ENCODE measurements at places on chromosomes 2 and 18.

- DNase-seq = peak; percentile 60
Observed at GRCh38 chr18:13530879-13531387, 195.4 kb downstream of the FAM210A start.

GRCh38 chr2:10415048-10415447 is 33.1 kb downstream of the ODC1 start:
- no peak for DNase-seq

GRCh38 chr2:11080253-11081115 is 74.8 kb upstream of the SLC66A3 start:
- DNase-seq = no peak

DNA sequence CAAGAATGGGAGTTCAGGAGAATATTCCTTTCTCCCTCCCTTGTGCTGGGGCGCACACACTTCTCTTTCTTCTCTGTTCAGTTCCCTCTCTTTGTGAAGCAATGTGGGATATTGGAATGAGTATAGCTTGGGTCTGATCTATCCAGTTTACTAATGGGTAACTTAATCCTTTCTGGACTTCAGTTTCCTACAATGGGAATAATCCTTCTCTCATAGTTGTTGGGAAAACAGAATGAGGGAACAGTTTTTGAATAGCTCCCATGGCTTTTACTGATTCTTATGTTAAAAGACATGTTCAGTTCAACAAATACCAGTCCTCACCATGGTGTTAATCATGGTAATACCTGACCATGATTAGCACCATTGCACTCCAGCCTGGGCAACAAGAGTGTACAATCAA is 93.1 kb downstream of the ARL4C start:
- DNase-seq = no peak

- DNase-seq = no peak
Observed at GRCh38 chr2:96903318-96903717, 33.4 kb upstream of the SEMA4C start.

GRCh38 chr2:132677661-132678060 is 7.7 kb upstream of the LYPD1 start:
- DNase-seq = no peak

DNA sequence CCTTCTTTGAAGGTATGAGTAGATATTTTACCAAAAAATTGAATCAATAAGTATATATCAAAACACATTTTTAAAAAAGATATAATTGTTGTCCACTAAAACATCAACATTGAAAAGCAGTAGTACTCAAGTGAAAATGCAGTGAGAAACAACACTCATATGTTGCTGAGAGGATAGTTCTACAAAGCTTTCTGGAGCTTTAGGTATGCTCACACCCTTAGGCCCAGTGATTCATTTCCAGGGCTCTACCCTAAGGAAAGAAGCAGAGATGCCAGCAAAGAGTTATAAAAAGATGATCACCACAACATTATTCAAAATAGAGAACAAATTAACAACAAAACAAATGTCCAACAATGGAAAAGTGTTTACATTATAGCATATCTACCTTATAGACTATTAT is 197.3 kb upstream of the CCDC150 start:
- DNase-seq = no peak

GRCh38 chr2:178920916-178921513 is 113.8 kb upstream of the TTN start:
- no peak for DNase-seq

DNA sequence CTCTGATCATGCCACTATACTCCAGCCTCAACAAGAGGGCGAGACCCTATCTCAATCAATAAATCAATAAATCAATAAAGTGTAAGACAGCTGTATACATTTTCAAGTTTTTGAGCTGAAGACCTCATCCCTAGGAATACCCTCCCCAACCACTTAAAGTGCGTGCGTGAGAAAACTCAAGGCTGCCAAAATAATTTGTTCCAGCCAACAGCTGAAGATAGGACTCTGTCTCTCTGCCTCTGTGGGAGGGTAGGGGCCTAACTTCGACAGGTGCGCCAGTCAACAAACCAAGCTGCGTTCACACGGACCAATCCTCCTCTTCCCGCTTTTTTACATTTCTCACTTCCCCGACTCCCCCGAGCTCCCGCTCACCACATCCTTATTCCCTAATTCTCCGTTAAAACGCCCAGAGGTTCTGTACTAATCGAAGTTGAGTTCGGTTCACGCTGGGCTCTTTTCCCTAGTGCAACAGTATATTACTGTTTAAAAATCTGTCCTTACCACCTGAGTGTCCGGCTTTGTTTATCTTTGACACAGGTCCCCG is 618 bp downstream of the POLR2D start:
- no peak for DNase-seq

GRCh38 chr2:68789603-68790002 is 55.0 kb downstream of the ARHGAP25 start:
- DNase-seq = no peak

DNA sequence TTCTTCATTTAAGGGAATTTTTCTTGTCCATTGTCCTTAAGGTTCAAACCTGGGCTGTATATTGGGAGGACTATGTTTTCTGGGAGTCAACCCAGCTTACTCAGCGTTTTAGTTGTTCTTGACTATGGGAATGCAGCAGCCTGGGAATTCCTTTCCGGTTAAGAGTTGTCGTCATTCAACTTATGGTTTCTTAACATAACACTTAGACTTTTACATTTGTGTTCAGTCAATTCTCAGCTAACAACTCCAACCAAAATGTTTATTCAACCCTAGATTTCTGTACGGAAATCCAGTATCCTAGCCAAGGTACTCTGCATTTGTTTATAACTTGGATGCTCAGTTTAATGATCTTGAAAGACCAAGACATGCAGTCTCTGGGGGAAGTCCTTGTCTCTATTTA is 960.9 kb downstream of the CBLN2 start:
- DNase-seq = no peak

GRCh38 chr2:62653582-62654422 is 51.7 kb upstream of the EHBP1 start:
- DNase-seq = no peak

DNA sequence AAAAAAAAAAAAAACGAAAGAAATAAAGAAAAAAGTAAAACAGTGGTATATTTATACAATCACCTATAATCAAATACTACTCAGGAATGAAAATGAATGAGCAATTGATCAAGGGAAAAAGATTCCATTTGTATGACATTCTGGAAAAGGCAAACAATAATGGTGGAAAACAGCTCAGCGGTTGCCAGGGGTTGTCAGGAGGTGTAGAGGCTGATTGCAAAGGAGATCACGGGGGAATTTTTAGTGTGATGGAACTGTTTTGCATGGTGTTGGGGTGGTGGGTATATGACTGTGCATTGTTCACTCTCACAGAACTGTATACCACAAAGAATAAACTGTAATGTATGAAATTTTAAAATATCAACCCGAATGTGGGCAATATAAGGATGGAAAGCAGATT is 45.5 kb upstream of the INPP4A start:
- DNase-seq = no peak

GRCh38 chr2:128750328-128751165 is 431.9 kb upstream of the HS6ST1 start:
- DNase-seq = no peak

DNA sequence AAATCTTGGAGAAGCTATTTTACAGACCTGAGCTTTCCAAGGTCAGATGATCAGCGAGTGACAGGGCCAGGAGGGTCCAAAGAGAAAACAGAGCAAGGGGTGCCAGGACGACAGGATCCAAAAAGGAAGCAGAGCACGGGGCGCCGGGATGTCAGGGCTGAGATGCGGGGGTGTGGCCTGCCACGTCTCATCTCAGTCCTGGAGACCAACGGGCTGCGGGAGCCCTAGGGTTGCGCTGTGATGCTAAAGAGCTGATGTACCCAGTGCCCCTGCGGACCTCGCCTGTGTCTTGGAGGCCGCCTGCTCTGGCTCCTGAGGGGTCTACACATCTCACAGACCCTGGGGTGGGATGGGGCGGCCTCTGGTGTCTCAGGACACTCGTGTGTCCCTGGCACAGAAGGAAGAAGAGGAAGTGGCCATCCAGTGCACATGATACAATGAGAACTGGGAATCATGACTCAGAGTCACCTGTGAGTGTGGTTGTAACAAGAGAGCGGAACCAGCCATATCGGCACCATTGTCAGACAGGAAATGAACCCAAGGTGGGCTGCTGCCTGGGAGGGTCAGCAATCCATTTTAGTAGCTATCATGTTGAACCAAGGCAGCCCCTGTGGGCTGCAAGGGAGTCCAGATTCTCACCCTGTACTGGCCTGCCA is 97.8 kb downstream of the MYT1L start:
- no peak for DNase-seq

DNA sequence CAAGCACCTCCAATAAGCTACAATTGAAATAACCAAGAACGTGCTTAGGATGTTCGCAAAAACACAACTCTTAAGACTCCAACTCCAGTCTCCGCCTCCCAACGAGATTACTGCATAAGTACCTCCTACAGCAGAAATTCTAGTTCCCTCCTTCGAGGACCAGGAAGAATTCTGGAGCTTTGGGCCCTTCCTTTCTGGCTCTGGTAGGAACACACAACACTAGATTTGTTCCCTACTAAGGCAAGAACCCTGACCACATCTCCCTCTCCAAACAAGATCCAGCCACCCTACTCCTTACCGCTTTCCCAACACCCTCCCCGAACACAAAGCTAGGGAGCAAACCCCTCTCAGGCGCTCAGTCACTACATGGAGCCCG is 721 bp downstream of the ADAM17 start:
- DNase-seq = no peak

GRCh38 chr2:38060236-38061018 is 15.5 kb downstream of the CYP1B1 start:
- no peak for DNase-seq

DNA sequence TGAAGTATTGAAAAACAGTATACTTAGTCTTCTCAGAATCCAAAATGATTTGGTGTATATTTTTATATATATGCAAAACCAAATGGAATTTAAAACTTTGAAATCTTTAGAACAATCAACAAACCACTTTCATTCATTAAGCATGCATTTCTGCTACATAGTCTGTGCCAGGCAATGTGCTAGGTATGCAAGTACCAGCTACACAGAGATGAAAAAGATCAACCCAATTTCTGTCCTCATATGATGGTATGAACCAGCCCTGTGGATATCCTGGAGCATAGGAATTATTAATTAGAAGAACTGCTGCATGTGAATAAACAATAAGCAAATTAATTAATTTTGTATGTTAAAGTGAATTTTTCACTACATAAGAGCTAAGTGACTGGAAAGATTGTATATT is 51.2 kb upstream of the RTN4 start:
- DNase-seq = no peak

DNA sequence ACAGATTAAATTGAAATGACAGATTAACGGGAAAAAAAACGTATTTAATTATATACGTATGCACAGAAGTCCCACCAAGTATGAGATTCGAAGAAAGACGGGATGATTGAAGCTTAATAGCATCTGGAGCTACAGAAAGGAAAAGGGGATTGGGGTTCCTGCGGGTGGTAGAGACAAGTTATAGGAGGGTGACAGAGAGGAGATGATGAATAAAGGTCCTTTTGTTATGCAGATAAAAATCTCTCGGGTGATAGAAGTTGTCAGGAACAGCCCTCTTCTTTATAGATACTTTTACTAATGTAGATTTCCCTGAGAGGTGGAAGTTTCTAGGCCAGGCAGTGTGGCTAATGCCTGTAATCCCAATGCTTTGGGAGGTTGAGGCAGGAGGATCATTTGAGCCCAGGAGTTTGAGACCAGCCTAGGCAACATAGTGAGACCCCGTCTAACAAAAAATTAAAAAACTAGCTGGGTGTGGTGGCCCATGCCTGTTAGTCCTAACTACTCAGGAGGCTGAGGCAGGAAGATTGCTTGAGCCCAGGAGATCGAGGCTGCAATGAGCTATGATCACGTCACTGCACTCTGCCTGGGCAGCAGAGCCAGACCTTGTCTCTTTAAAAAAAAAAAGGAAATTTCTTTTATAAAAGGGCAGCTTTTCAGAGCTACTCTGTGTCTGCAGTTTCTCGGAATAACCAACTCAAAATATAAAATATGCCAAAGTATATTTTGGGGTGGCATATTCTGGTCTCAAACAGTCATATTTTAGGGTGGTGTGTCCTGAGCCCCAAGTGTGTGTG is 113.0 kb downstream of the STPG4 start:
- no peak for DNase-seq

- DNase-seq = no peak
Observed at GRCh38 chr2:176699644-176700043, 430.4 kb downstream of the MTX2 start.

DNA sequence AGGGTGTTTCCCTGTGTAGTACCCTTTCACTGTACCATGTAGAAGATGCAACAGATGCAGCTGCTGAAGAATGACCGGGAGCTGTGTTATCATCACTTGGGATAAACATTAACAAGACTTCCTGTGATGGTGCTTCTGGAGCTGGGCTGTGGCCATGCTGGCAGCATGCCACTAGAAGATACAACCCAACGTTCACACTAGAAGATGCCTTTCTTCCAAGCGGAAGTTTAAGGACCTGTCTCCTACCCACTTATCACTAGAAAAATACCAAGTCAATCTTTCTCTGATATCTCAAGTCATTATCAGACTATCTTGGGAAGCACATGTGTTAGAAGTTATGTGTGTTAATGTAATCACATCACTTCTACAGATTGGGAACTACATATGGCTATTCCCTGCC is 953.5 kb downstream of the CNTNAP5 start:
- DNase-seq = no peak

- no peak for DNase-seq
Observed at GRCh38 chr2:175359710-175360109, 178.2 kb upstream of the ATP5MC3 start.

GRCh38 chr2:85368921-85369320 is 14.4 kb downstream of the ELMOD3 start:
- no peak for DNase-seq

- no peak for DNase-seq
Observed at GRCh38 chr18:23225503-23225902, 90.2 kb downstream of the CABLES1 start.

DNA sequence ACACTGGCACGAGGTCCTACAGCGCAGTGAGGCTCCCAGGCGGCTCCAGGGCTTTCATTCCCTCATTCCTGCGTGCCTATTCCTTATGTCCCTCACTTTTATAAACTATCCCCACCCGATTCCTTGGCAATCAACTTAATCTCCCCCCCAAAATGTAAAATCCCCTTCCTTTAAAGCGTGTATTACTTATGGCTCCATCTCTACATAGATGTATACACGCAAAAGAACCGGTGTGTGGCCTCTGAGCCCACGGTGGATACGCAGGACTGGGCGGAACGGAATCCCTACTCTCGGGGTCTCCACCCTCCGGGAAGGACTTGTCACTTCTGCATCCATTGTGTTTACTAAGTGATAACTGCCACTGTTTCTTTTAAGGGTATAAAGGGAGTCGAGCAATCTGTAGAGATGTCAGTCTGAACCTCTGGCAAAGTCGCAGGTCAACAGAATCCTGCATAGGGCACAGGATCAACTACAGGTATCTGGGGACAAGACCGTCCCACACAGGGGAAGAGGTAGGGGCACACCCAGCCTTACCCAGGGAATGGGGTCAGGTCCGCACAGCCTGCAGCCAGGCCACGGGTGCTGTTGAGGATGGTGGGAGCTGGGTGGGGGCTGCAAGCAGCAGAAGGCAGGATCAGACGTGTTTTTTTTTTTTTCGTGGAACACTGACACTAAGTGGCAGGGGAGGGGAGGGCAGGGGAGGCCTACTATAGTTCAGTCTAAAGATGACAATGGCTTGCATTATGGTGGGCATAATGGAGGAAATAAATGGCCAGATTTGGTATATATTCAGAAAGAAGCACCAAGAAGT is 42.1 kb downstream of the HDLBP start:
- no peak for DNase-seq
